Cardiac fibroblast (primary cell): ENCODE measurements at places on chromosomes 13 and 19.

- no peak for DNase-seq
Measured at GRCh38 chr13:92259523-92259922, 861.1 kb downstream of the GPC5 start.

GRCh38 chr19:32666084-32666483 is 8.9 kb downstream of the ANKRD27 start:
- no peak for DNase-seq

DNA sequence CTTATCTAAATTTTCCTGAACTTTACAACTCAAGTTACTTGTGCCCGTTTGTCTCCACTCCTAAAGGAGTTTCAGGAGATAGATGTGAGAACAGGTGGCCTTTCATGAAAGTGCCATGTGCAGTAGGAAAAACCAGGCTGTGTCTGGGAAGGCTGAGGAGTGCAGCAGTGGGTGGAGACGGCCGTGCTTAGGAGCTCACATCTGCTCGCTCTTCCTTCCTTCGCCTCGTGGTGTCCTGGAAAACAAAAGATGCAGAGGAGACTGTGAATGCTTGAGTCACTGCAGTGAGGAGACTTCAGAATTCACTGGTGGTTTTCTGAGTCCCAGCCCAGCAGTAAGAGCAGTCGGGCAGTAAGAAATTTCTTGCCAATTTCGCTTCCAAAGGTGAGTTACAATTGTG is 138.4 kb upstream of the RNF113B start:
- peak; percentile 63 for DNase-seq

DNA sequence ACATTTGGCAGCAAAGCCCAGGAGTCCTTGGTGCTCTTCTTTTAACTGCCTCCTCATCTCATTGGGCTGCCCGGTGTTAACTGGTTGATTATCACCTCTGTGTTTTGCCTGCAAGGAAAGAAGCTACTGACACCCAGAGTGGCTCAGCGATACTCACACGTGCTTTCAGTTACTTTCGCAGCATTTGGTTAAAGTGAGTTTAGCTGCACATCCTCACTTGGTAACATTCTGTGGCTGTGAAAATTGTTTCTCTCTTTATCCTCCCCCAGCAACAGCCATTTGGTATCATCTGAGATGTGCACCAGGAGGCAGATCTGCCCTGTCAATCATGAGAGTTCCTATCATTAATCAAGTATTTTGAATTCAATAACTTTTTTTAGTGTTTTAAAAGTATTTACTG is 44.6 kb upstream of the GPR183 start:
- DNase-seq = no peak

- DNase-seq = peak; percentile 38
Measured at GRCh38 chr19:52307275-52307674, 10.3 kb downstream of the ZNF480 start.

DNA sequence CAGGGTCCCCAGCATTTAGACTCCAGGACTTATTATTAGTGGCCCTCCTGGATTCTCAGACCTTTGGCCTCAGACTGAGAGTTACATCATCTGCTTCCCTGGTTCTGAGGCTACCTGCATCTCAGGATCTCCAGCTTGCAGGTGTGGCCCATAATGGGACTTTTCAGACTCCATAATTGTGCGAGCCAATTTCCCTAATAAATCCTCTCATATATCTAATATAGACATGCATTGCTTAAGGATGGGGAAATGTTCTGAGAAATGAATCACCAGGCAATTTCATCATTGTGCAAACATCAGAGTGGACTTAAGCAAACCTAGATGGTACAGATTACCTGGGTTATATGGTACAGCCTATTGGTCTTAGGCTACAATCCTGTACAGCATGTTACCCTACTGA is 116.5 kb upstream of the FBXL3 start:
- peak; percentile 72 for DNase-seq

DNA sequence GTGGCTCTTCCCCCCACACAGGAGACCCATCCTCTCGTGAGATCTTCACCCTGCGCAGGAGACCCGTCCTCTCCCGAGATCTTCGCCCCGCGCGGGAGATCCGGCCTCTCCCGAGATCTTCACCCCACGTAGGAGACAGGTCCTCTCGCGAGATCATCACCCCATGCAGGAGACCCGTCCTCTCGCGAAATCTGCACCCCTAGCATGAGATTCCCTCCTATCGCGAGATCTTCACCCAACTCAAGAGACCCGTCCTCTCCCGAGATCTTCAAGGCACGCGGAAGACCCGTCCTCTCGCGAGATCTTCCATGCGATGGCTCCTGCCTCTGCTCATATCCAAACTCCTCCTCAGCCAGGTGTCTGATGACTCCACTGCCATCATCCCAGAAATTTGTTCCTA is 24.3 kb downstream of the LAIR2 start:
- no peak for DNase-seq

DNA sequence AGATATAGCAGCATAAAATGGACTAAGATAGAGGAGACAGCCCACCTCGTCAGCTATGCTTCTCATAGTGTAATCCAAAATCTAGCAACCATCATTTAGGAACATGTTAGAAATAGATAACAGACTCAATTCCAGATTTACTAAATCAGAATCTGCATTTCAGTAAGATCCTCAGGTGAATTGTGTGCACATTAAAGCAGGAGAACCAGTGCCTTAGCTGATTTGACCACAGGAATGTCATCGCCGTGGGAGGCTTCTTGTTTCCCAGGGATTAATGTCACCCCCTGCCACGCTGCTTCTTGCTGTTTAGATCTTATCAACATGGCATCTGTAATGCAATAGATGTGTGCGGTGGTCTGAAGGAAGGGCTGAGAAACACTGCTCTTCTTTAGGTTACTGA is 84.0 kb downstream of the GPC5 start:
- no peak for DNase-seq

DNA sequence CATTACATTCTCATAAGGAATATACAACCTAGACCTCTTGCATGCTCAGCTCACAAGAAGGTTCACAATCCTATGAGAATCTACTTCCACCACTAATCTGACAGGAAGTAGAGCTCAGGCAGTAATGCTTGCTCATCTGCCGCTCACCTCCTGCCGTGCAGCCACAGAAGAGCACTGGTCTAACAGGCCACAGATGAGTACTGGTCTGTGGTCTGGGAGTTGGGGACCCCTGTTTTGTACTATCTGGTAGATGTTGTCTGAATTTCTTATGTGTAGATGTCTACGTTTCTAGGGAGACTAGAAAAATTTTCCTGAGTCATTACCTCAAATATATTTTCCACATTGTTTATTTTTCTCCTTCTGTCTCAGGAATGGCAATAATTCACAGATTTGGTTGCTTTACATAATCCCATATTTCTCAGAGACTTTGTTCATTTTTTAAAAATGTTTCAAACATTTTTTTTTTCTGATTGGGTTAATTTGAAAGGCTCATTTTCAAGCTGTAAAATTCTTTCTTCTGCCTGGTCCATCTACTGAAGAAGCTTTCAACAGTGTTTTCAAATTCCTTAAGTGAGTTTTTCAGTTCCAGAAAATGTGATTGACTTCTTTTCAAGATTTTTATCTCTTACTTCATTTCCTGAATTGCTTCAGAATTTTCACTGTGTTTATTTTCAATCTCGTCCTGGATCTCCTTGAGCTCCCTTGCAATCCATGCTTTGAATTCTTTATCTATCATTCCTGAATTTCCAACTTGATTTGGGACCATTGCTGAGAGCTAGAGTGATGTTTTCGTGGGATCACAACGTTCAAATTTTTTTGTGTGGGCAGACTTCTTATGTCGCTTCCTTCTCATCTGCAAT is 1322.2 kb downstream of the PCDH9 start:
- DNase-seq = peak; percentile 39

DNA sequence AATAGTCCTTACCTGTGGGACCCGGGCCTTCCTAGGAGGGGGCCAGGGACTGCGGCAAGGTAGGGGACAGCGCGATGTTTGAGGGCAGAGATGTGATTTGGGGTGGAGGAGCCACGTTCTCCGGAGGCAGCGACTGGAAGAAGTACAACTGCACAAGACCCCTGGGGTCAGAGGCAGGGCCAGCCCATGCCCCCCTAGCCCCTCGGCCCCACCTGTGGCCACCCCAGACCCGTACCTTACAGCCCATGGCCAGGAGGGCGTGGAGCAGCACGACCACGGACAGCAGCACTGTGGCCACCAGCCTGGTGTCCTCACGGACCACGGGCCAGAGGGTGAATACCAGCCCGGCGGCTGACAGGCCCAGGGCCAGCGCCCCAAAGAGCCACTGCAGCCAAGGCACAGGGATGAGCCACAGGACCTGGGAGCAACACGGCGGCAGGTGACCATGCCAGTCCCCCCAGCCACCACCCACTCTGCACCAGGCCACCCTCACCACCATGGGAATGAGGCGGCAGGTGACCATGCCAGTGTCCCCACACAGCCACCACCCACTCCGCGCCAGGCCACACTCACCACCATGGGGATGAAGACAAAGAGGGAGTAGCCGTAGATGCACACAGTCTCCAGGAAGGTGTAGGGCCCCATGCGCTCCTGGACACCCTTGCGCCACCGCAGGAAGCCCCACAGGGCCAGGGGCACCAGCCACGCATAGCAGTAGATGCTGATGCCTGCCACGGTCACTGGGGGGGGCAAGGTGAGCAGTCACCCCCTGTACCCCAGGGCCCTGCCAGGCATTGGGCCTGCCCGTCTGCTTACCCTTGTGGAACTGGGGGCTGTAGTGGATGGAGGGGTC is 5.0 kb downstream of the YIPF2 start:
- DNase-seq = no peak

GRCh38 chr13:110419381-110419791 is 112.3 kb downstream of the COL4A2 start:
- DNase-seq = peak; percentile 69

DNA sequence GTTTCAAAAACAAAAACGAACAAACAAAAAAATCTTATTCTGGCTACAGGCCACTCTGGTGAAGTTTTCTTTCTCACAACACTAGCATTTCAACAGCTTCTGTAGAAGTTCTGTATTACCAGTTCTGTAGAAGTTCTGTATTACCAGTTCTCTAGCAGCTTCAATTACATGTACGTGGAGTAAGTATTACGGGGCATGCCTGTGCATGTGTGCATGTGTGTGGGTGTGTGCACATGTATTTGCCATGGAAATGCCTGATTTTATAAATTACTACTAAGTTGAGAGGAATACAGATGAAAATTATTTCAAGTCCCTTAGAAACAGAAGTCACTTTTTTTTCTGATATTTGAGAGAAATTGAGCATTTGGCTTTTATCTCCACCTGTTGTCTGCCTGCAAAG is 414.2 kb downstream of the FOXO1 start:
- DNase-seq = no peak
